ENCODE measurements at places on chromosomes 1 and 21.

DNA sequence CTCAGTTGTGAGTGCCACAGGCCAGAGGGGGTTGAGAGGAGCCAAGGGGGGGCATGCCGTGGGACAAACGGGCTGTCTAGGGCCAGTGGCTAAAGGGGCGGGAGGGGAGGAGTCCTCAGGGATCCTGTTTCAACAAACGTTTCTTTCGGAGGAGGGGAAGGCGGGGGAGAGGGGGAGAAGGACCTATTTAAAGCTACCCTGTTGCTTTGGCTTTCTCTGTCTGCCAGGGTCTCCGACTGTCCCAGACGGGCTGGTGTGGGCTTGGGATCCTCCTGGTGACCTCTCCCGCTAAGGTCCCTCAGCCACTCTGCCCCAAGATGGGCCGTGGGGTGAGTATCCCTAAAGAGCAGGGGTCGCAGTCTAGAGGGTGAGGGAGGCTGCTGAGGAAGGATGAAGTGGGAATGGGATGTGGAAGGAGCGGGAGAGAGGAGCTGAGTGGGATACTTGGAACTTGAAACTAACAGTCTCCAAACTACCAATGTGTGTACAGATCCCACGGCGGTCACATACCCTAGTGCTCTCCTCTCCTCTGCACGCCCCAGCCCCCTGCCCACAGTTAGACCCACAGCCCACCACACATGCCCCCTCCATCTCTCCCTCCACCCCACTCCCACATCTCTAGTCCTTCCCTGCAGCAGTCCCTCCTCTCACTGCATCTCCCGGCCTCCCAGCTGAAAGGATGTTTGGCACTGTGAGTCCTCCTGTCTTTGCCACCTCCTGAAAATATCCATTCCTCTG lies at the start of gene ATP1A2:
ATP1A2 (plus strand) TSS at position 215 of the 738 bp plus-strand sequence; CDS start at position 318, 103 bp downstream.
- no peak for DNase-seq

DNA sequence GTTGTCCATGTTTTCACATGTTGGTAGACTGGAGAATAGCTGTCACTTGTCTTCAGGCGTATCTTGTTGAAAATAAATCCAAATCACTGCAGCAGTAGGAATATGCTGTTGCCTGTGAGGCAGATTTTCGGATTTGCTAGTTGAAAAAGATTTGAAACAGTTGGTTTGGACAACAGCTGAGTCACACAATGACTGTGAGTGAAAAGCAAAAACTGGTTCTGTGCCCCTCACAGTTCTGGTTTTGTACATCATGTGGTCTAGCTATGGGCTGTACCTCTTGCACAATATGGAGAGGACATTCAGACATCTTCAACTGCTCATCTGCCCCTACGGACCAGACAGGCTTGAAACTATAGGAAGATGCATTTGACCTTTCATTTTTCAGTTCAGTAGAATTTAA lies 1.8 kb downstream of the ARF1 start:
- DNase-seq = no peak

DNA sequence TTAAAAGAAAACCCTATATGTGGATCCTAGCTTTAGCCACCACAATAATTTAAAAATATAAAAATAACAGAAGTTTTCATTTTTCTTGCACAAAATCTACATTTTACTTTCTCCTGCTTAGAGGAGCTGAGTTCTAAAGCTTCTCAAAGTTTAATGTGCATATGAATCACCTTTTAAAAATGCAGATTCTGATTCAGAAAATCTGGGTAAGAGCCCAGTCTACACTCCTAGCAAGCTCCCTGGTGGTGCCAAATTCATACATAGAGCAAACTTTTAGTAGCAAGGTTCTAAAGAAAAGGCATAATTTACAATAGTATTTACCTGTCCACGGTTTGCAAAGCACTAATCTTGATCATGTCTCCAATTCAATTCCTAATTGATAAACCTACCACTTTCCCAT lies 19.3 kb downstream of the RSBN1 start:
- DNase-seq = no peak

DNA sequence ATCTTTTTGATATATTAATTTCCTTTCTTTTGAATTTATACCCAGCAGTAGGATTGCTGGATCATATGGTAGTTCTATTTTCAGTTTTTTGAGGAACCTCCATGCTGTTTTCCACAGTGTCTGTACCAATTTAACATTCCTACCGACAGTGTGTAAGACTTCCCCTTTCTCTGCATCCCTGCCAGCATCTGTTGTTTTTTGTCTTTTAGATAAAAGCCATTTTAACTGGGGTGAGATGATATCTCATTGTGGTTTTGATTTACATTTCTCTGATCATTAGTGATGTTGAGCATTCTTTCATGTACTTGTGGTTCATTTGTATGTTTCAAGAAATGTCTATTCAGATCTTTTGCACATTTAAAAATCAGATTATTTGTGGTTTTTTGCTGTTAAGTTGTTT lies 62.4 kb upstream of the STUM start:
- no peak for DNase-seq

DNA sequence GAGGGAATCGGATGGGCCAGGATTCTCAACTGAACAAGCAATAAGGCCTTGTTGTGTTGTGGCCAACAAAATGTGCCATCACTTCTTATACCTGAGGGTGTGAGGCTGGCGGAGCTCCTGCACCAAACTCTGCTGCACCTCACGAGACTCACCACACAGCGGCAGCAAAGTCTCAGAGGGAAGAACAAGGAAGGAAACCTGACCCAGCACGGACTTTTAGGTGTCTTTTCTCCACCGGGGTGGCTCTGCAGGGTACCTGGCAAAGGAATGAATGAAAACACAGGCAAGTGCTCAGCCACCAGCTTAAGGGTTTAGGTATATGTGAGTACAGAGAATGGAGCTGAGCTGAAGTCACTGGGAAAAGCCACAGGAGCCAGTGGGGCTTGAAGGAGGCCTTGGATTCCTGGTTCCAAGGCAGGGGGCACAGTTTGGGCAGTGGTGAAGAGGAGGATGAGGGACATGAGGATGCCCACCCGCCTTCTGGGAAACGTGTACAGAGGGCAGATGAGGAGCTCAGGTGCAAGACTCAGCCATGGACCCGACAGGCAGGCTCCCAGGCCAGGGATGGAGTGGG lies 31.1 kb upstream of the HSD3B1 start:
- no peak for DNase-seq

DNA sequence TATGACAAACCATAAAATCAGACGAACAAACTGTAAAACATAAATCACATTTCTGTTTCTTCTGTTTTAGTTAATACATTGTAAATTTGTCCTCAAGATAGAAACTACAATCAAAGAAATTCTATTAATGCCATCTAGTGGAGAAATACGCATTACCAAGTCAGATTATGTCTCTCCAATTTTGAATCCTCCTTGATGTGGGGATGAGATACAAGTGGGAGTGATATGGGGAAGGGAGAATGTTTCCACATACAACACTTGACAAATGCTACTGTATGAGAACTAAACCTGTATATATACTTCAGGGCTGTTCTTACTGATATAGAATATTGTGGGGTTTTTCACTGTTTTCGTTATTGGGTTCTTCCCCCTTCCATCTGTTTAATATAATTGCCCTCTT lies 2.6 kb downstream of the HFM1 start:
- no peak for DNase-seq

DNA sequence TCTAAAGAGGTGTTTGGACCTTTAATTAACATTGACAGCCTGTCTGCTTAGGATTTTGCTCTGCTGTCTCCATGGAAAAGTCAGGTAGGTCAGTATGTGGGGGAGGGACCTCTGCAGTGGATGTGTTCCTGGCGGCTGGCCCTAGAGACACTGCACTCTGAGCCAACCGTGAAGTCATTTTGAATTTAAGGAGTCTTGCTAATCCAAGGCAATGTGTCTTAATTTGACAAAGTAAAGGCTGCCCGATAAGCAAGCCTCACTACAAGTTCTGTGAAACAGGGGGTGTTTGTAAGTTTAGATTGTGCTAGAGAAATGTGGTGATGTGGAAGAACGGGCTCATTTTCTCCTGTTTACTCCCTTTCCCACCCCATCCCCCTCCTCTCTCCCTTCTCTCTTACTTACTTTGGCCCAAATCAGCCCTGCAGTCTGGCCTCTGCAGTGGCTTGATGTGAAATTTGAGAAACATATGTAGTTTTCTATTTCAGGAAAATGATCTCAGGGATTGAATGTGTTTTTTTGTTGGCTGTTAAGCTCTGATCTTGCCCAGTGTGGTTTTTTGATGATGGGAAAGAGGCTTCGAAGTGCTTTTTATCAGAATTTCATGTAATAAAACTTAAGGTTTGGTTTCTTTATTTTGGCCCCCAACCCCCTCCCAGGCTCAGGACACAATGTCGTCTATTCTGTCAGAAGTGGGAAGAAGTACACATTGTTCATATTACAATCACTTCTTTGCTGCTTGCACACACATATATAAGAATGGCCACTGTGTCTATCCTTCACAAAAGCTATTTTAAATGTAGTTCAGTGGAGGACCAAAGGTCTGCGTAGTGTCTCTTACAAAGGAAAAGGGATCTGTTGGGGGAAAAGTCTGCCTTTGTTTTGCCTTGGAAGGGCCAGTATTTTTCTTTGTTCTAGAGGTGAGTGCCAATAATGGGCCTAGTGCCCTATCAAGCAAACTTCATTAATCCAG lies 96.6 kb downstream of the FGGY start:
- DNase-seq = no peak

- no peak for DNase-seq
Measured at GRCh38 chr1:165703648-165704047, 5.3 kb upstream of the ALDH9A1 start.

GRCh38 chr1:100622037-100622436 lies 84.1 kb downstream of the GPR88 start:
- no peak for DNase-seq

DNA sequence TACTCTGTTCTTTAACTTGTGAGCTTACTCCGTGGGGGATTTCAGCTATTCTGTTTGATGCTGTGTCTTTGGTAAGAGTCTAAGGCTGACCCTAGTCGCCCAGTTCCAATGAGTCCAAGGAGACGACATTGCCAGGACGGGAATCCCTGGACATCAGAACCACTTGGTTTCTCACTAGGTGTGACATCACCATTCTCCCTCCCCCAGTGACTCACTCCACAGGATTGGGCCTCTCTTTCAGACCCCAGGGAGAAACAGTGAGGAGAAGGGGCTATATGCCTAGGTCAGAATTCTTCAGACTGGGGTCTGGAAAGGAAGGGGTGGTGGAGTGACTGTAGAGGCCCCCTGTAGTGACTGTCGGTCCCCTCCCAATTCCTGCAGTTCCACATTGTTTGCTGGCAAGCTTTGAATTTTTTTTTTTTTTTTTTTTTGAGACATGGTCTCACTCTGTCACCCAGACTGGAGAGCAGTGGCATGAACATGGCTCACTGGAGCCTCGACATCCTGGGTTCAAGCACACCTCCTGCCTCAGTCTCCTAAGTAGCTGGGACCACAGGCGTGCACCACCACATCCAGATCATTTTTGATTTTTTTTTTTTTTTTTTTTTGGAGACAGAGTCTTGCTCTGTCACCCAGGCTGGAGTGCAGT lies 21.3 kb downstream of the ALPL start:
- no peak for DNase-seq

DNA sequence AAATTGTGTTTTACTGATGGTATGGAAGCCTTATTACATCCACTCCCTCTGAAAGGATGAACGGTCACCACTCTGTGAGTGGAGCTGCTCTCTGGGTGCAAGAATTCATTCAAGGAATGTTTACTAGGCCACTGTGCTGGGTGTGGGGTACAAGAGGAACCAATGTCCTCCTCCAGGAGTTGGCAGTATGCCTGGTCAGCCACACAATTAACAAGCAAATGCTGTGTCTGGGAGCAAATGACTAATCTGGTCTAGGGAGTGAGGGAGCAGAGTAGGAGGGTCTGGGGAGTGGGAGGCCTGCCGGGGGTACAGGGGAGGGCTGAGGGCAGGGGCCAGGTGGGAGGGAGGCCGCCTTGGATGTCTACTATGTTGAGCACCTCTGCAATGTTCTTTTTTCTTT lies 27.2 kb upstream of the TDRD10 start:
- no peak for DNase-seq

DNA sequence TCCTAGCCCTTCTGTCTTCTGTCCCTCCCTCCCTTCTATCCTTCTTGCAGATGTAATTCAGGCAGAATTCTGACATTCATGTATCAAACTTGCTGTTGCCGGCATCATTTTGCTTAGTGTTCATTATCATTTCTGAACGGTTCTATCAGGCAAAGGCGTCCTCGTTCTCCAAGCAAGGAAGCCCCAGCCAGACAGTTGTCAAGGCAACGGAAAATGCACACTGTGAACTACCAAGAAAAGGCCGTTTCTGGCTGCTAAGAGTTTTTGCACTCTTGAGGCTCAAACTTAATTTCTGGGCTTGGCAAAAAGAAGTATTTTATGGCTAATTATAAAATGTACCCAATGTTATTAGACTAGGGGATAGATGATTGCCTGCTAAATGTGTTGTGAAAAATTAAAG lies 164.7 kb upstream of the KCNJ15 start:
- no peak for DNase-seq

DNA sequence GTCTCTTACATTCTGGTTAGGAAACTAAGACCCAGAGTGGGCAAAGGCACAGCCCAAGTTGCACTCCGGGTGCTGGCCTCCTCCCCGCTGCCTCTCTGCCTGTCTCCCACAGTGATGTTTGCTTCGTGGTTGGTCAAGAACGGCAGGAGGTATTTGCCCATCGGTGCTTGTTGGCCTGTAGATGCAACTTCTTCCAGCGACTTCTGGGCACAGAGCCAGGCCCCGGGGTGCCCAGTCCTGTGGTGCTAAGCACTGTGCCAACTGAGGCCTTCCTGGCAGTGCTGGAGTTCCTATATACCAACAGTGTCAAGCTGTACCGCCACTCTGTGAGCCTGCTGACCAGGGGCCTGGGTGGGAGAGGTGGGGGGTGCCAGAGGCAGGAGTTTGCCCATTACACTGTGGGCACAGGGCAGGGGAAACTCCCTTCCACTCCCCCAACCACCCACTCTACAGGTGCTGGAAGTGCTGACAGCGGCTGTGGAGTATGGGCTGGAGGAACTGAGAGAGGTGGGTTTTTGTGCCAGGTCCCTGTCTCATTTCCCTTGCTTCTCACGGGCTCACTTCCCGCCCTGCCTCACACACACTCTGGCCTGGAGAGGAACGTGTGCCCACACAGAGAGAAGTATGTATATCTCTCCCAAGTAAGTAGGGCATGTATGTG lies 1.9 kb downstream of the BTBD19 start:
- DNase-seq = no peak

DNA sequence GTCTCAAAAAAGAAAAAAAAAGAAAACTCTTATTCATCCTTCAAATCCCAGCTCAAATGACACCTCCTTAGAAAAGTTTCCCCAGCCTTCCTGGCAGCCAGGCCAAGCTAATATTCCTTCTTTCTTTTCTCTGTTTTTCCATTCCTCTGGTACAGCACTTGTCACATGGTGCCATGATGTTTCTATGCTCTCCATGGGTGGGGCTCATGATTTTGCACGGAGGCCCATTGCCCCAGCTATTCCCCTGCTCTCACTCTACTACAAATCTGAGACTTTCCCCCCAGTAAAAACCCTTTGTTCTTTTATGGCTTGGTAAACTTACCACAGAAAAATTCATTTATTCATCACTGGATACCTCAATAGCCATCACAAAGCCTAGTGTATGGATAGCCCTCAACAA lies 26.5 kb downstream of the OLFML2B start:
- DNase-seq = no peak

- DNase-seq = no peak
Measured at GRCh38 chr1:33971913-33972312, 108.0 kb downstream of the HMGB4 start.
